ENCODE measurements at places on chromosomes 2 and 18.

GRCh38 chr2:145114726-145115125, 594.8 kb upstream of the ZEB2 start:
- DNase-seq, result no peak

- DNase-seq, result no peak
Measured at GRCh38 chr2:59034837-59035236, 793.7 kb upstream of the FANCL start.

GRCh38 chr2:209314653-209315052, 109.2 kb upstream of the MAP2 start:
- DNase-seq, result no peak

GRCh38 chr2:219387306-219388120, at the start of gene DNPEP:
DNPEP (minus strand) TSS chr2:219387912; CDS start chr2:219387794, 118 bp downstream.
- peak; percentile 97 for DNase-seq

- no peak for DNase-seq
Measured at GRCh38 chr2:101773137-101773536, 75.6 kb downstream of the MAP4K4 start.

DNA sequence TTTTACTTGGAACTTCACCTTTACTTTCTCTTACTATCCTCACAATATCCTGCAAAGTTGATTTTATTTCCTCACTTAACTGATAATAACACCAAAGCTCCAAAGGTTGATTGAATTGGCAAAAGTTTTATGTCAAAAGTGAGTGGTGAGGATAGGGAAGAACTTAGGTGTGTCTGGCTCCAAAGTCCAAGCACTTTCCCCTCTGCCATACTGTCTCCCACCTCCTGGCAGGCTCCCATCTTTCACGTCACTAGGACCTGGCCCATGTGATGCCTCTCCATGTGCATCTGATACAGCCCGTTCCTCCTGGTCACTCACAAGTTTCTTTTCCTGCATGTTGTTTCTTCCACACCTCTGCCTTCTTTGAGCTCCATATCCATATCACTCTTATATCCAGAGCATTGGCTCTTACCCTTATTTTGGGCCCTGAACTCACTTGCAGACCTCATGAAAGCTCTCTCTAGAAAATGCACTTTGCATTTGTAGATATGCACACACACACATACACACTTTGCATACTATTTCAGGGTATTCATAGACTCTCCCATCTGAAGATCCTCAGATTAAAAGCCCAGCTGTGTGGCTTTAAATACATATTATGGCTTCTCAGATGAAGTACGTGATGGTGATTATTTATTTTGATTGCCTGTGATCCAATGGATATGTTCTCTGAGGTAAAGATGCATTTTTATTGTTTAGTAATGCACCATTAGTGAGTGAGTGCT, 12.3 kb downstream of the MEP1B start:
- DNase-seq, result no peak

DNA sequence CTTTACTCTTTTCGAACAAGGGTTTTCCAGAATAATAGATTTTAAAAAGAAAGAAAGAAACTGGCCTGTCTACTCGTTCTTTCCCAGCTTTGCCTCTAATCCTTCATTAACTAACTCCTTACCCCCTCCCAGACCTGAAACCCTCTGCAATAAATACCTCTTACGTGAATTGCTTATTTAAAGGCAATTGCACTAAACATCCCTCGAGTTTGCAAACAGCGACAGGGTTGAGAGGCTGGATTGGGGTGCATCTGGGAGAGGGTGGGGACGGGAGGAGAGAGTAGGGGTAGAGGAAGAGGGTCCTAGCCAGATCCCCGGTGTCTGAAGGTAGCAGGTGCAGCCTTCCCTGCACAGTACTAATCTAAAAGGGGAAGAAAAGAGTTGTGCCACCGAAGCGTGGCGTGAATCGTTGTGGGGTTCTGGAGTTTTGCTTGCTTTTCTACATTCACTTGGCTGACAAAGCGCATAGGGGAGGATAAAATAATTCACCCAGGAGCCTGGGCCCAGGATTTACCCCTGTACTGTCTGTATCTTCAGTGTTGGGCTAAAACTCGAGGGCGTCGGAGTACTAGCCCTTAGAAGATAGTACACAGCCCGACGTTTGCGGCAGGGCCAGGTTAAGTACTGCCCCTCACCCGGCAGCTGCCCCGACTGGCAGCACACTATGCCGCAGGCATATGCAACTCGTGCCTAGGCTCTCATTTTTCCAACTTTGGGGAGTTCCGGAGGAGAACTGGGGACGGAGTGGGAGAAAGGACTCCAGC, 1.9 kb upstream of the NEUROD1 start:
- DNase-seq, result peak; percentile 30

- DNase-seq, result no peak
Measured at GRCh38 chr2:189274361-189274760, 94.8 kb upstream of the COL5A2 start.

DNA sequence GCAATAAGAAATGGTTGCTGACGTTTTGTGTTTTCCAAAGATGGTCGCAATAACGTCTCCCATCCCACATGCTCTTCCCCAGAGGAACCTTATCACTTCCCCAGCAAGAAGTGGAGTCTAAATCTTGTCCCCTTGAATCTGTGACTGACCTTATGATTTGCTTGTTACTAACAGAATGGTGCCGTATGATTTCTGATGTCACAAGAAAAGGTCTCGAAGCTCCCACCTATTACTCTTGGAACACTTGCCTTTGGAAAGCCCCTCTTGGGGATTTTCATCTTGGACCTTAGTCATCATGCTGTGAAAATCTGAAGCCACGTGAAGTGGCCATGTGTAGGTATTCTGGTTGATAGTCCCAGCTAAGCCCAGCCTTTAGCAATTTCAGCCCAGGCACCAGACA, 86.2 kb upstream of the GLS start:
- DNase-seq, result no peak

- no peak for DNase-seq
Measured at GRCh38 chr2:140718999-140719398, 1411.8 kb downstream of the LRP1B start.

DNA sequence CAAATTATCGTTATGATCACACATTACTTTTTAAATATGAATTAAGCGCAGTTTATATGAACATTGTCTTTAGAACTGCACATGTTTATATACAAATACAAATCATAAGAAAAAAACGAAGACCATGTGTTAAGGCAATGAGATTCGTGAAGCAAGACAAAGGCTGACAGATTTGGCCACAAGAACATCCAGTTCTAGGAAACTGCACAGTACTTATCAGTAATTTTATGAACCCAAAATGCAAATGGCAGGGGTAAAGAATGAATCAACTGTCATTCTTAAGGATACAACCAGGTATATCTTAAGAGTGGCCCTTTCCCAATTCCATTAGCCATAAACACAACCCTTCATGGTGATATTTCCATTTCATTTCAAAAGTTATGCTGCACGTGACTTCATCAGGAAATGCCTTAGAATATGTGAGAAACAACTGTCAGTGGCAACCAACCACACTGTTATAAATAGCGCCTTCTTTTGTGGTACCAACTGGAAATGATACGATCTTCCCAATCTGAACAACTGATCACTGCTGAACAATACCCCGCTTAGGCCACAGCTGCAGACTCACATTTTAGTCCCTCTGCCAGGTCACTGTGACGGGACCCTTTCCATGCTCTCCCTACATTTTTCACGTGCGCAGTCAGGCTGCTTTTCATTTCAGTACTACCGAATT, 144.9 kb downstream of the L3MBTL4 start:
- no peak for DNase-seq

DNA sequence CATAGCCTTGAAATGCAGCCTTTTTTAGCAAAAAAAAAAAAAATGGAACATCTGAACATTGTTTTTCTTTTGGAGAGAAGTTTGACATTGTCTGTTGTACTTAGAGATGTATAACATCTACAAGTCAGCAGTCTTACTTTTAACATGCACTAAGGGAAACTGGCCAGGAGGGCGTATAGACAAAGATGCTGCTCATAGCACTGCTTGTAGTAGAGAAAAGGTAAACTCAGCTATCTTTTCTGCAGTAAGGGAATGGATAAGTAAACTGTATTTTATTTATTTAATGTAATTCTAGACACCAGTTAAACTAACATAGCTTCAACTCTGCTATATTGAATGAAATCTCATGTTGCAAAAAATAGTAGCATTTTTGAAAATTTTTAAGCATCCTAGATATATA, 489.6 kb downstream of the PTPRM start:
- no peak for DNase-seq
